ENCODE measurements at places on chromosomes 2 and 18. TPM values are rescaled to one million over a fixed set of nuclear protein-coding genes. Genes with fewer than 3 reads are reported as not detected.

The TANC1 gene
- 0.13 TPM for total RNA-seq

The PLB1 gene
- total RNA-seq = 1.1 TPM

The FAM136A gene
- 28.2 TPM for total RNA-seq

The PRKAG3 gene
- not detected for total RNA-seq

The LIMS4 gene
- 1.4 TPM for total RNA-seq

The CRYGD gene
- total RNA-seq = not detected

The APCDD1 gene
- 0.16 TPM for total RNA-seq

The NAT8 gene
- not detected for total RNA-seq

The R3HDM1 gene
- 58.2 TPM for total RNA-seq

The PLEK gene
- total RNA-seq = 34.4 TPM

The CHRNG gene
- not detected for total RNA-seq

GRCh38 chr2:52536929-52537460 is 1230.6 kb upstream of the CHAC2 start:
- no peaks in the 10 kb centered on the region for H3K36me3 ChIP-seq
- no peak for DNase-seq
- H3K4me1 ChIP-seq = no peaks in the 10 kb centered on the region
- no peak overlapping the region for H3K27ac ChIP-seq
- no peak overlapping the region for H3K4me3 ChIP-seq
- H3K27me3 ChIP-seq = no peaks in the 10 kb centered on the region

GRCh38 chr2:134623796-134624195 is 95.0 kb downstream of the TMEM163 start:
- H3K36me3 ChIP-seq = no peaks in the 10 kb centered on the region
- H3K27me3 ChIP-seq = no peaks in the 10 kb centered on the region
- no peak for DNase-seq
- H3K27ac ChIP-seq = no peak overlapping the region
- H3K4me1 ChIP-seq = no peaks in the 10 kb centered on the region

GRCh38 chr2:98656800-98657199 is 48.4 kb downstream of the UNC50 start:
- no peak for DNase-seq
- no peaks in the 10 kb centered on the region for H3K27me3 ChIP-seq

DNA sequence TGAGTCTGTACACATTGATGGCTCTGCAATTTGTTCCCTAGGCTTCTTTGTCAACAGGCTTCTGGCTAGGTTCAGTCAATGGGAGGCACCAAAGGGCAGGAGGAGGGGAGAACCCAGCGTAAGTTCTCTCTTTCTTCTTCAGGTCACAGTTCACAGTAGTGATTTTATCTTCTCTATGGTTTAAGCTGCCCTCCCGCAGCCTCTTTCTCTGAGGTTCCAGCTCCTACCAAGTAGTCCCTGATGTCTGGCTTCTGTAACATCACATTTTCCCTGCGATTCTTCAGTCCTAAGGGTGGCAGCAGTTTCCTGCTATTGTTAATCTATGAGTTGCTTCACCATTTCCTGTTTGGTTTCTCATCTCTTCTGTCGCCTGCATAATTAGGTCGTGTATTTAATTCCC is 107.4 kb downstream of the CPO start:
- H3K4me1 ChIP-seq = no peaks in the 10 kb centered on the region
- H3K27me3 ChIP-seq = no peaks in the 10 kb centered on the region
- H3K4me3 ChIP-seq = no peak overlapping the region

- H3K27ac ChIP-seq = no peak overlapping the region
- H3K4me3 ChIP-seq = no peak overlapping the region
- no peaks in the 10 kb centered on the region for H3K27me3 ChIP-seq
- H3K36me3 ChIP-seq = no peaks in the 10 kb centered on the region
Measured at GRCh38 chr2:218186355-218186766, 19.6 kb upstream of the CXCR1 start.

- H3K4me1 ChIP-seq = no peaks in the 10 kb centered on the region
- H3K27ac ChIP-seq = no peak overlapping the region
- H3K36me3 ChIP-seq = no peaks in the 10 kb centered on the region
- no peak overlapping the region for H3K4me3 ChIP-seq
- no peak for DNase-seq
- H3K27me3 ChIP-seq = no peaks in the 10 kb centered on the region
Measured at GRCh38 chr2:59425247-59425646, 1128.2 kb downstream of the BCL11A start.

- no peak overlapping the region for H3K4me3 ChIP-seq
- H3K27me3 ChIP-seq = no peaks in the 10 kb centered on the region
- H3K36me3 ChIP-seq = no peaks in the 10 kb centered on the region
- no peak for DNase-seq
- no peak overlapping the region for H3K27ac ChIP-seq
Measured at GRCh38 chr2:34534761-34535160, 935.7 kb upstream of the FAM98A start.

- no peaks in the 10 kb centered on the region for H3K4me1 ChIP-seq
- DNase-seq = no peak
- no peak overlapping the region for H3K27ac ChIP-seq
- H3K27me3 ChIP-seq = no peaks in the 10 kb centered on the region
- no peaks in the 10 kb centered on the region for H3K36me3 ChIP-seq
Measured at GRCh38 chr2:11922294-11922693, 175.9 kb downstream of the LPIN1 start.

DNA sequence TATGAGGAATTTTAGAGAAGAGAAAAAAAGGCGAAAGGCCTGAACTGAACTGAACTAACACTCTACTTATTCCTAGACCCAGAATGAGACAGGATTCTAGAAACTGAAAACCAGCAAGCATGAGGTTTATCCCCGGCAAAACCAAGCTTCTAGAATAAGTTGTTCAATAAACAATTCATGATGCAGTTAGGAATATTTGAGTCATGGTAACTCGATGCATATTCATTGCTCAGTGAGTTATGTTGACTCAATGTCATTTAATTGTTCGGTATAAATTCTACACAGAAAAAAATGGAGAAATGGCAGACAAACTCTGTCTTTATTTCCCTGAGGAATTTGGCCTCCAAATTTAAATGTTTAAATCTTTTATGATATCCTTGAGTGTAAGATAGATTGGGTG is 321.5 kb downstream of the SATB2 start:
- no peaks in the 10 kb centered on the region for H3K4me1 ChIP-seq
- no peaks in the 10 kb centered on the region for H3K36me3 ChIP-seq
- no peak overlapping the region for H3K27ac ChIP-seq
- no peak for DNase-seq
- H3K4me3 ChIP-seq = no peak overlapping the region

DNA sequence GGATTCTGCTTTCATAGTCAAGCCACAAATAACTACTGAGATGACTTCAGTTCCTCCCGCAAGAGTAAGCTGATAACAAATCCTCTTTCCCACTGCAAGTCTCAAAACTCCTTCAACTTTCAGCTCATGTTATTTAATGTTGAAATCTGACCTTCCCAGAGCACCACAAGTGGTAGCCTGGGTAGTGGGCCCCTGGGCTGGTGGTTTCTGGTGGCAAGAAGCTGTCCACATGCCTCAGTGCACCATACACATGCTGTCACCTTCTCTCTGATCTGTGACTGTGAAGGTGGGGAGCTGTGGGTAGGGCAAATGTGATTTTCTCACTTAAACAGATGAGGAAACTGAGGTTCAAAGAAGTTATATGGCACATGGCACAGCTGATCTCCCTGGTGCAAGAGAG is 246.1 kb upstream of the EPAS1 start:
- no peaks in the 10 kb centered on the region for H3K36me3 ChIP-seq
- no peaks in the 10 kb centered on the region for H3K27me3 ChIP-seq
- H3K4me1 ChIP-seq = no peaks in the 10 kb centered on the region
- H3K27ac ChIP-seq = no peak overlapping the region
- no peak for DNase-seq

DNA sequence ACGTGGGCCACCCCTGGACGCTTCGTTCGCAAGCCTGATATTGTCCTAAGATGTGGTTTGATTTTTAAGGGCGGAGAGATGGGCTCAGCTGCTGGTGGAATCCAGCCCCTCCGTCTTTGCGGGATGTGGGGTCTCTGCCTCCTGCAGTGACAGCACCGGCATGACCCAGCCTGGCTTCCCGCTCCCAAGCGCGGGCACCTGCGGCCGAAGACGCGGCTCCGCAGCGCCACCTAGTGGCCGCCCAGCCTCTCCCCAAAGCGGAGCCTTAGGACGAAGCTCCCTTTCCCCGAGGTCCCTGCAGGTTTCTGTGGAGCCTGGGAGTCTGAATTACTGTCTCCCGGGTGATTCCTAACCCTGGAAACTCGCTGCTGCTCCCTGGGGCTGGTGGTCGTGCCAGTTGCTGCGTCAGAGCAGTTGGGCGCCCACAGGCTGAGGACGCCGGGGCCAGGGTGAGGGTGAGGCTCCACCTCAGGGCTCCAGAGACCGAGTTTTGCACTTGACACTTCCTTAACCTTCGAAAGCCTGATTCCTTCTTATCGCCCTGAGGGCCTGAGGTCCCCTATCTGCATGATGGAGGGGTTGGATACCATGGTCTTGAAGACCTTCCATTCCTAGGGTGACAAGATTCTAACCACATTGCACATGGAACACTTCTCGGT is 137.5 kb downstream of the TPO start:
- peak overlapping the region; percentile 34 for H3K4me3 ChIP-seq
- no peaks in the 10 kb centered on the region for H3K27me3 ChIP-seq
- no peaks in the 10 kb centered on the region for H3K36me3 ChIP-seq
- no peaks in the 10 kb centered on the region for H3K4me1 ChIP-seq
- peak; percentile 60 for DNase-seq

GRCh38 chr2:224562831-224563230 is 22.3 kb downstream of the CUL3 start:
- H3K4me1 ChIP-seq = peaks cover 39% of the 10 kb centered on the region
- DNase-seq = no peak
- no peaks in the 10 kb centered on the region for H3K27me3 ChIP-seq
- H3K27ac ChIP-seq = no peak overlapping the region
- no peaks in the 10 kb centered on the region for H3K36me3 ChIP-seq

GRCh38 chr2:51145761-51146160 is 113.8 kb upstream of the NRXN1 start:
- no peak overlapping the region for H3K27ac ChIP-seq
- no peaks in the 10 kb centered on the region for H3K36me3 ChIP-seq
- no peak overlapping the region for H3K4me3 ChIP-seq
- no peak for DNase-seq
- no peaks in the 10 kb centered on the region for H3K27me3 ChIP-seq

DNA sequence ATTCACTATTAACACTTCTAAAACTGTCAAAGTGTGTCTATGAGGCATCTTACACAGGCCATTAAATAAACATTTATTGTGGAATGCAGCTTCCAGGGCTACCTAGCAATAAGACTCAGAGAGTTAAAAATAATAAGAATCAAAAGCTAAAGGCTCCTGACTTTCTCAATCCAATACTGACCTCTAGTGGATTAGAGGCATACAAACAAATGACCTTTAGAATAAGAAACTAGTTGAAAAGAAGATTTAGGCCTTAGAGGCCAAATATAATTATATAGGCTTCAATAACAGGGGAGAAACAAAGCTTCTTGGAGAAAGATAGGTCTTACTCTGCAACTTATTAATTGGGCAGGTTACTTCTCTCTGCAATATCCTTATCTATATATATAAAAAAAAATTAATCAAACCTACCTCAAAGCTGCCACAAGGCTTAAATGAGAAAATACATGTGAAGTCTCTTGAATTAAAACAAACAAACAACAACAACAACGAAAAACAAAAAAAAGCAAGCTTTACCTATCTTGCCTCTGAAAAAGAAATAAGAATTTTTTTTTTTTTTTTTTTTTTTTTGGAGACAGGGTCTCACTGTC is 246.1 kb downstream of the EXOC6B start:
- no peaks in the 10 kb centered on the region for H3K4me1 ChIP-seq
- H3K27me3 ChIP-seq = no peaks in the 10 kb centered on the region
- no peaks in the 10 kb centered on the region for H3K36me3 ChIP-seq
- no peak overlapping the region for H3K27ac ChIP-seq
- H3K4me3 ChIP-seq = no peak overlapping the region

DNA sequence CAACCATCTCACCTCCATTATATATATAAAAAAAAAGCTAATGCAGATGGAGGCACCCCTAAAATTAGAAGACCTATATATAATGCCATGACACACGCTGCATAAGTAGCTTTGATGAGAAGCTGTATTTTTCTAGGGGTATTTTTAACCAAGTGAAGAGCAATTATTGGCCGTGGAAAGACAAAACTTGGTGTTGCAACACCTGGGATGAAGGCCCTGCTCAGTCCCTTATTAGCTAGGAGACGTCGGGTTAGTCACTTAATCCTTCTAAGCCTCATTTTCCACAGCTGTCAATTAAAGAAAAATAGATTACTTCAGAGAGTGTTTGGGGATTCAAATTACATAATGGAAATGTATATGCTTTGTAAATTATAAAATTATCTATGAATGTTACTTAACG is 63.0 kb downstream of the WDR75 start:
- H3K27me3 ChIP-seq = no peaks in the 10 kb centered on the region
- H3K4me3 ChIP-seq = no peak overlapping the region
- no peaks in the 10 kb centered on the region for H3K4me1 ChIP-seq
- no peak overlapping the region for H3K27ac ChIP-seq
- no peaks in the 10 kb centered on the region for H3K36me3 ChIP-seq

GRCh38 chr18:3466045-3466444 is 16.1 kb downstream of the TGIF1 start:
- H3K27me3 ChIP-seq = no peaks in the 10 kb centered on the region
- H3K4me1 ChIP-seq = peaks cover 11% of the 10 kb centered on the region
- no peak overlapping the region for H3K4me3 ChIP-seq
- no peak for DNase-seq
- no peaks in the 10 kb centered on the region for H3K36me3 ChIP-seq

DNA sequence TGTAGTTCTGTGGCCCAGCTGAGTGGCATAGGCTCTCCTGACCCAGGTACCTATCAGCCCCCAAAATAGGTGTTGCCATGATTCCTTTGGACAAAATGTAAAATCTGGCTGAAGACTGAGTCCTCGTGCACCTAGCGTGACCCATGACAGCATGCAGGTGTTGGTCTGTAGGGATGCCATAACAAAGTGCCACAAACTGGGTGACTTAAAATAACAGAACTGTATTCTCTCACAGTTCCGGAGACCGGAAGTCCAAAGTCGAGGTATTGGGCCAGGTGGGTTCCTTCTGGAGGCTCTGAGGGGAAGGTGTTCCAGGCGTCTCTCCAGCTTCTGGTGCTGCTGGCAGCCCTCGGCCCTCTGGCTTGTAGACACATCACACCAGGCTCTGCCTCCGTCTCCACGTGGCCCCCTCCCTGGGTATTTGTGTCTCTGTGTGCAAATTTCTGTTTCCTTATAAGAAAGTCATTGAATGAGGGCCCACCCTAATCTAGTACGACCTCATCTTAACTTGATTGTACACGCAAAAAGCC is 34.5 kb downstream of the LRRFIP1 start:
- no peaks in the 10 kb centered on the region for H3K4me1 ChIP-seq
- H3K36me3 ChIP-seq = no peaks in the 10 kb centered on the region
- H3K27me3 ChIP-seq = no peaks in the 10 kb centered on the region
- no peak for DNase-seq
- no peak overlapping the region for H3K27ac ChIP-seq
